Dermis blood vessel endothelial cell (primary cell): ENCODE measurements at places on chromosomes 7 and 10. TPM values are rescaled to one million over a fixed set of nuclear protein-coding genes. Genes with fewer than 3 reads are reported as not detected.

DNA sequence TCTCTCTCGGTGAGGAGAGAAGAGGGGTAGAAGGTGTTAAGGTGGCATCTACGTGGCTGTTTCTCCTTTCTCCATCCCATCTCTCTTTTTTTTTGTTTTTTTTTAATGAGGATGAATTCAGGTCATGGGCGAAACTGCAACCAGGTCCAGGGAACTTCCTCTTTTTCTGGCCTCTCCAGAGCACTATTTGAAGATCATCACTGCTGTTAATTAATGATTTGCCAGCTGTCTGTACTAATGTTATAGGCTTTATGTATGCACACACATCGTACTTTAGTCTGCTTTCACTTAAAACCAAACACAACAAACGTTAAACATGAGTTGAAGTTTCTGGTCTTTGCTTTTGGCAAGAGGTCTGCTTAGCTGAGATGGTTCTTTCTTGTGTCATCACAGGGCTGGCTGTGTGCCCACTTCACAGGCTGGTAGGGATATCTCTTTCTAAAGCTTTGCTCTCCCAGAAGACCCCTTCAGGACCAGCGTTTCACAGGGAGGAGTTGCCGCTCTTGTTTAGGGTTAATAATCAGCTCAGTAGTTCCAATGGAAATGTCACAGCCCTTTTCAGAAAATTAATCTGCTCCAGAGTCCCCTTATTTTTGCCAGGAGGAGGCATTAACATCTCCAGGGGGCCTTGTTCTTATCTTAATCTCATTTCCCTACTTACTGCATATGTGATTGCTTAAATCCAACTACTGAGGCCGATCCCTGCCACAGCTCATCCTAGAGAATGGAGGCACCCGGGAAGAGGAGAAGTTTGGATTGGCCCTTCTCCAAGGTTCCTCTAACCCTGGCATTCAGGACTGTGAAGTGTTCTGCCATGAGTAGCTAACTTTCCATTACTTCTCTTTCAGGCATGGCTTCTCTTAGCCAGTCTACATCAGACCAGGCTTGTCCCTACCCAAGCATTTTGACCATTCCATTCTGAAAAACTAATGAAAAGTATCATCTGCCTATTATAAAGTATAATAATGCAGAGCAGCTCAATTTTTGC is 273.9 kb upstream of the NFE2L3 start:
- DNase-seq: no peak

DNA sequence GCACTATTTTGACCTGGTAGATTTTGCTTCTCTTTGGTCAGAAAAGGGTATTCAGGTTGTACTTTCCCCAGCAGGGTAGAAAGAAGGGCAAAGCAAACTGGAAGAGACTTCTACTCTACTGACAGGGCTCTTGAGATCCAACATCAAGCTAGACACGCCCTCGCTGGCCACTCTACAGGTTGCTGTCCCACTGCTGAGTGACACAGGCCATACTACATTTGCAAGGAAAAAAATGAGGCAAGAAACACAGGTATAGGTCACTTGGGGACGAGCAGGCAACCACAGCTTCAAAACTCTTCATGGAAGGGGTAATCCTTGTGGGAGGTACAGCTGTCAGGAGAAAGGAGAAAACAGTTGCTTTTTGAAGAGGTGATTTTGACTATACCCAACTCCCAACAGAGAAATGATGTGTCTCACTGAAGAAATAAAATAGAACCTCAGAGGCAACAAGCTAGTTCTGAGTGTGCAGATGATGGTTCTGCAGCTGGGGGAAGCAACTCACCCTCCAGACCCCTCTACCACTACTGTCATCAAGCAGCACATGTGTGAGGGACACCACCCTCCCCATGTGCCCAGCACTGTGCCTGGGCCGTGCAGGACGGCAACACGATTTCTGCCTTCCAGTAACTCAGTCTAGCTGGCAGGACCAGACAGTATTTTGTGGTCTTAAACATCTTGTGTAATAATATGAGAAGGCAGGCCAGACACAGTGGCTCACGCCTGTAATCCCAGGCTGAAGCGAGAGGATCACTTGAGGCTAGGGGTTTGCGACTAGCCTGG is 16.3 kb downstream of the AKR1B1 start:
- no peak for DNase-seq

DNA sequence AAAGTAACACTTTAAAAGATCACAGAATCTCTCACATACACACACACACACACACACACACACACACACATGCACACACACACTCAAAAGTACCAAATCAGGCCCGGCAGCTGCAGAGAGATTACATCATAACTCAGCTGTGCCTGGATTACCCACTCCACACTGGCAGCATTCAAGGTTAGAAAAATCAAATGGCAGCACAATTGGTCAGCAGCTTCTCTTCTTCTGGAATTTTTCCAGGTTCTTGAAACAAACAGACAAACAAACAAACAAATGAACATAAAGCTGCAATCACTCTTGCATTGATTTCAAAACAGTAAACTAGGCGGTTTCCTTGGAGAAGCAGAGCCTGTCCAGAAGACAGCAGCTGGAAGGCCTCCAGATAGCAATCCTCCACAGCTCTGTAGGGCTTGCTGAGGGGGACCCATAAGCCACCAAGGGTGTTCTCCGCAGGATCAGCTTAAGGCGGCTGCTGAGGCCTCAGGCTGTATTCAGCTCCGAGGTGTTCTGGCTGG is 24.5 kb upstream of the FAM133B start:
- no peak for DNase-seq

SLC16A9 gene
- under 0.01 and 0.05 TPM in 2 replicates for total RNA-seq

DNA sequence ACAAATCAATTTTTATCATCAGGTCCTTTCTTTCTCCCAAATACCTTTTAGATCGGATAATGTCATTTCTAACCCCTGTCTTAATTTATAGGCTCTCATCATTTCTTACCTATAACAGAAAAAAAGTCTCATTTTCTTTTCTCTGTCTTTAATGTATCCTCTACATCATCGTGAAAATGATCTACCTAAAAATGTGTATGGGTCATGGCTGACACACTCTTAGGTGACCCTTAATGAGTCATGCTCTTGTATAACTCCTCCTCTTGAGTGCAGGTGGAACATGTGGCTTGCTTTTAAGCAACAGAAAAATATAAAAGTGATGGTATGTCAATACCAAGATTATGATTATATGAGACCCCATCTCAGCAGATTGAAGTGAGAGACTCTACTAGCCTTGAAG is 139.4 kb downstream of the SEMA3C start:
- no peak for DNase-seq

DNA sequence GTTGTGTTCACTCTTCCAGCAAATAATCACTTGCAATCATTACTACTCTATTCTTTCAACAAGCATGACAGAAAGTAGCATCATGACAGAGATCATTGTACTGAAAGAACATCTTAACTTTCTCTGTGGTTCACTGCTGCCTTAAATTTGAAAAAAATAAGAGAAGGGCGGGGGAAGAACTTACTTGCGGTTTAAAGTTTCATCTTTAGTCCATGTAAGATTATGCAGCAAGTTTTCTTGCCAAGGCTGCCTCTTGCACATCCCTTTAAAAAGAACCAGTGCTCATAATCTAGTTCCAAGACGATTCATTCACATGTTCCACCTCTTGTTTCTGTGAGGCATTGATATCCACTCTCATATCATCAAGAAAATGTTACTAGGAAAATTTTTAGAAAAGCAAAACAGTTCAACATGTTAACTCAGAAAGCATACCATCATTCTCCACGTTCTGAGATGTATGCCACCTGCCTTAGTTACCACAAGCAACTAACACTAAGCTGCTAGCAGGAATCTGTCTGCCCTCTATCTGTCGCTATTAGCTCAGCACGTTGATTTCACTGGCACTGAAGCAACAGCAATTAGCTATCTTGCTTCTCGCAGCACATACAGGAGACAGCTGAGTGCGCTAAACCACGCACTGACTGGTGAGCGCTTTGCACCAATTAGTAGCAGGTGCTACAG is at the start of gene PCDH15:
Gene PCDH15 (minus strand): TSS at position 491 of the 681 bp plus-strand sequence. CDS start 136,969 bp downstream, outside the sequence.
- DNase-seq: peak; percentile 13

DNA sequence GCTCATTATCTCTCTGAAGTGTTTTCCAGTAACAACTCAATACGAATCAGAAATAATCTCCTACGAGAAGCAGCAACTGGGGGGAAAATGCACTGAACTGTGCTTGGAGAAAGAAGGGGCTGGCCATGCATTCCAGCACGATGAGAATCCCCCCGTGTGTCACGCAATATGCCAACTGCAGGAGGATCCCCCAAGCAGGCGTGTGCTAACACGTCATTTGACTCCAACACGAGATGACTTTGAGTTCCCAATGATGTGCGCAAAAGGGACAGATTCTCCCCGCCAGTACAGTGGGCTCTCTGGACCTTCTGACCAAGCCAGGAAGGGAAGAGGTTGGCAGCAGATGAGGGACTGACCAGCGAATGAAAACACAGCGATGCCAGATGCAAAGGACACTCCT is 105.5 kb downstream of the KCNMA1 start:
- DNase-seq: no peak

- DNase-seq: no peak
Observed at GRCh38 chr7:88307823-88308222, 1.1 kb upstream of the STEAP4 start.

DNA sequence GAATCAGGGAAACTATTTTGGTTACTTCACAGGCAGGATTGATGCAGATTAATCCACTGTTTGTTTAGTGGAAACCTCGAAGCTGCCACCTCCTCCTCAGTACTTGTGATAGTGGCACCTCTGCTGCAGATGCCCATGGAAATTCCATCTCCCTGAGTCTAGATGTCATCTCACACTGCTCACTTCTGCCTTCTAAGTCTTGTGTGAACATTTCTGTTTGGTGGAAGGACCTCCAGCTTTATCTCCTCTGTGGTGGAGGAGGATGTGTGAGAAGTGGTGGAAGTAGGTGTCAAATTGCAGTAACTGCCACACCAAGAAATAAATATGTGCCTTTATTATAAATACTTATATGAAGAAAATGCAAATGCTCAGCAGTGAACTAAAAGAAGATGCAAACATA is 25.8 kb upstream of the GPR141 start:
- DNase-seq: no peak
